ENCODE measurements at places on chromosomes 7 and 10.

- DNase-seq, result no peak
Measured at GRCh38 chr10:100004805-100005510, 4.8 kb downstream of the DNMBP start.

- DNase-seq, result no peak
Measured at GRCh38 chr7:131152766-131153165, 174.9 kb upstream of the MKLN1 start.

DNA sequence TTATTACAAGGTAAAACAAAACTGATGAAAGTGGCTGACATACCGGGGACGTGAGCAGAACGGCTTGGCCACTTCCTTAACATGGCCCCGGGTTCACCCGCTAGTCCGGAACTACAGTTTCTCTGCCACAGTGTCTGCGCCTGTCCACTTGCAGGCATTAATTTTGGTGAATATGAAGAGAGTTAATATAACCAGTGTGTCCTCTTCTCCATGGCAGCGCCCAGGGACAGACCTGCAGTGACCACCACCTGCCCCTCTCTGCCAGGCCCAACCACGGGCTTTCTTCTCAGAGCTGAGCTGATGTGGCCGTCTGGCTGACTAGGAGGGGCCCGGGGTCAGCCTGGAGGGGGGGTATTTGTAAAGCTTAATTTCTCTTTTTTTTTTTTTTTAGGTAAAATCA is 1.1 kb upstream of the NDUFB2 start:
- no peak for DNase-seq

DNA sequence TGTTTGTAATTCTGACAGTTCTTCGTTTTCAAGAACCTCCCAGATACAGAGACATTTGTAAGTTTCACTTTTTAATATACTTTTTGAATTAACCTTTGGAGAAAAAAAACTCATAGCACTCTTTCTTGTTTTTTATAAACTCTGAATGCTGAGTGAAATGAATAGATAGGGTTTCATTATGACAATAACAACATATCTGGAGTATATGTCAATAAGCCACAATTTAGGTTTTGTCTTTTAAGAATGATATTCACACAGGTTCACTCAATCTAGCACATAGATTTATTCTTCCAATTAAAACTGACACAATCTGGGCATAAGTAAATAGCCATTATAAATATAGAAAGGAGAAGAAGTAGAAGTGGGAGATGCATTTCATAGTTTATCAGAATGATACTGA is 21.7 kb downstream of the ABCA13 start:
- no peak for DNase-seq

GRCh38 chr7:94252971-94253370 is 141.7 kb upstream of the COL1A2 start:
- DNase-seq, result no peak

- no peak for DNase-seq
Measured at GRCh38 chr7:8189625-8190024, 72.3 kb downstream of the ICA1 start.

- no peak for DNase-seq
Measured at GRCh38 chr7:28088901-28089714, 91.5 kb downstream of the JAZF1 start.

- DNase-seq, result no peak
Measured at GRCh38 chr10:15624401-15625196, 95.1 kb downstream of the ITGA8 start.

DNA sequence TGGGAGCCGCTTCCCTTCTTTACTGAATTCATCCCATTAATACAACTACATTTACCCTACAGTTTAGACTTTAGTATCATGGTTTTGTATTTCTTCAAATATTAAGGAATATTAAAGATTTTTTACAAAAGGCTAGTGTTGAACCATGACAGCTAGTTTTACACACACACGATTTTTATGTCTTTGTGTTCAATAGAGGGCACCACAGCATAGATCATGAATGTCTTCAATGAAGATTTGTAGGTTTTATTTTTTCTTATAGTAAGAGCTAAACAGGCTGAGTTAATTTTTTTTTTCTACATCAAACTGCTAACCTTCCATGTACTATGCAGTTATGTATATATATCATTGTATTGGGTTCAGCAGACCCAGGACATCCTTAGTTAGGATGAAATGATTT is 76.9 kb downstream of the SNX10 start:
- DNase-seq, result no peak

- DNase-seq, result no peak
Measured at GRCh38 chr7:117912421-117912820, 39.2 kb upstream of the CTTNBP2 start.

DNA sequence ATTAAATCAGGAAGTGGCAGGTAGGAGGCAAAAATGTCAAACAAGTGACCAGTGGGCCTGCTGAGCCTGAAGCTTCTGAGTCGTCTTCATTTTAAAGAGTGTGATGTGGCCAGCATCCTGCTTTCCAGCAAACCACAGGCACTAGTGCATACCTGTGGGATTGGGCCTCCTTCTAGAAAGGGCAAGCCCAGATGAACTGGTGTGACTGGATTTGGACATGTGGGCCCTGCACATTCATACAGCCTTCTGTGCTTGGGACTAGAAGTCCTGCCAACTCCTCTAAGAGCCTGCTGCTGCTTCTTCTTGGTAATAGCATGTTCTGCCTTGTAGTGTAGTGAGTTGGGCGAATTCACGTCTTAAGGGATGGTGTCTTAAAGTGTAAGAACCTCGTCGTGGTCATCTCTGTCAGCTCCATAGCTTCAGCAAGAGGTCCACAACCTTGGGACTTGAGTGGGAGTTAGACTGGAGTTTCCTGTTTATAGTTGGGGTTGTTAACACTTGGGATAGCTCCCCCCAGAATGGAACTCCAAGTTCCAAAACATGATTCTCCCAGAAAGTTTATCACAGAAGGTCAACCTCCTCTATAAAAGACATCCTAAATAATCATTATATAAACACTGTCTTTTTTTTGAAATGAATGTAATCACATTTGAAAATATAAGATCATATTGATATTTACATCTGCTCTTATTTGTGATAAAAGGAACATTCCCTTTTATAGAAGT is 11.2 kb downstream of the BMPER start:
- no peak for DNase-seq

DNA sequence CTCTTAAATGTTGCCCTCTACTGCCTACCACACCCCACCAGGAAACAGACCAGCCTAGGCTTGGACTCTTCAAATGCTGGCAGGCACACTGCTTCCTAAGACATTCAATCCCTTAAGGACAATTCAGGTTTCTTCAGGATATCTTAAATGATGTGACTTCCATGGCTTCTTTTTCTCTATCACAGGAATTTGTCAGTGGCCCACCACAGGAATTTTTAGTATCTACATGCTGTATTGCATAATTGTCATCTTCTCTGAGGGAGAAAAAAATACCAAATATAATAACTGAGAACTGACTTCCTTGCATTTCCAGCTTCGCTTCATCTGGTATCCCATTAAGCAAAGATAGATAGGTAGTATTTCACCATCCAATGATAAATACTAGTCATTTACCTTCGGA is 129.3 kb downstream of the WNT2 start:
- peak; percentile 45 for DNase-seq

- DNase-seq, result no peak
Measured at GRCh38 chr7:20438694-20439376, 108.1 kb downstream of the ITGB8 start.

GRCh38 chr7:82805527-82805960 is 357.1 kb downstream of the PCLO start:
- DNase-seq, result no peak

DNA sequence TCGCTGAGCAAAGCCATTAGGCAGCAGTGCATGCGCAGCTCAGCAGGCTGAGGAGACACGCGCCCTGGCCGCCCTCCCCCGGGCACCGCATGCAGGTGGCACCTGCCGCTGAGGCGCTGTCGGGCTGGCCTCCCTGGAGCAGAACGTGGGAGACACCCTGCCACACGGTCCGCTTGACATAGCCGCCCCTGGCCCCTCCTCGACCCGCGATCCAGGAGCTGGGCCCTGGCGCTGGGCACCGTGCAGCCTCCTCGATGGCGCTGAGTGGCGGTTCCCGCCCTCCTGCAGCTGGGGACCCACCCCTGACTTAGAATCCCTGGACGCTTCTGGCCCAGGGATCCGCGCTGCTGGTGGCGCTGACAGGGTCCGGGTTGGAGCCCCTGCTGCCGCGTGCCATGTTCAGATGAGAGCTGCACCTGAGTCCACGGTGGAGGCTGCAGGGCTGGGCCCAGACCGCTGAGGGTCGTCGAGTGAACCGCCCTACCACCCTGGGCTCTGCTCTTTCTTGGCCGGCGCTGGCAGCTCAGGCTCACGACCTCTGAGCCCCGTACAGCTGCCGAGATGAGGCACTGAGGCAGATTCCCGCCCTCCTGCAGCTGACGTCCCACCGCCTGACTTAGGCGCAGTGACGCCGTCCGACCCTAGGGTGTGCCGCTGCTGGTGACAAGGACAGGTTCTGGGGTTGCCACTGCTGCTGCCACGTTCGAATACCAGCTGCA is 116.8 kb downstream of the OR13A1 start:
- no peak for DNase-seq

DNA sequence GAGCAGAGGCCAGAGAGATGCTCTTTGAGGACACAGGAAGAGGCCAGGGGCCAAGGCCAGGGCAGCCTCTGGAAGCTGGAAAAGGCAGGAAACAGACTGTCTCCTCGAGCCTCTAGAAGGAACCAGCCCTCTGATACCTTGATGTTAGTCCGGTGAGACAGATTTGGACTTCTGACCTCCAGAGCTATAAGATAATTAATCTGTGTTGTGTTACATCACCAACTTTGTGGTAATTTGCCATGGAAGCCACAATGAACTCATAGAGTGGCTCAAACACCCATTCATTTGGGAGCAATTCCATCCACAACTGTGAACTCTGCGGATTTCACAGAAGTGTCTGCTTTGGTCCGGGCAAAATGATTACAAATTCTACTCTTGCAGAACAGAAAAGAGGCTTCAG is 48.7 kb downstream of the OAT start:
- DNase-seq, result no peak

DNA sequence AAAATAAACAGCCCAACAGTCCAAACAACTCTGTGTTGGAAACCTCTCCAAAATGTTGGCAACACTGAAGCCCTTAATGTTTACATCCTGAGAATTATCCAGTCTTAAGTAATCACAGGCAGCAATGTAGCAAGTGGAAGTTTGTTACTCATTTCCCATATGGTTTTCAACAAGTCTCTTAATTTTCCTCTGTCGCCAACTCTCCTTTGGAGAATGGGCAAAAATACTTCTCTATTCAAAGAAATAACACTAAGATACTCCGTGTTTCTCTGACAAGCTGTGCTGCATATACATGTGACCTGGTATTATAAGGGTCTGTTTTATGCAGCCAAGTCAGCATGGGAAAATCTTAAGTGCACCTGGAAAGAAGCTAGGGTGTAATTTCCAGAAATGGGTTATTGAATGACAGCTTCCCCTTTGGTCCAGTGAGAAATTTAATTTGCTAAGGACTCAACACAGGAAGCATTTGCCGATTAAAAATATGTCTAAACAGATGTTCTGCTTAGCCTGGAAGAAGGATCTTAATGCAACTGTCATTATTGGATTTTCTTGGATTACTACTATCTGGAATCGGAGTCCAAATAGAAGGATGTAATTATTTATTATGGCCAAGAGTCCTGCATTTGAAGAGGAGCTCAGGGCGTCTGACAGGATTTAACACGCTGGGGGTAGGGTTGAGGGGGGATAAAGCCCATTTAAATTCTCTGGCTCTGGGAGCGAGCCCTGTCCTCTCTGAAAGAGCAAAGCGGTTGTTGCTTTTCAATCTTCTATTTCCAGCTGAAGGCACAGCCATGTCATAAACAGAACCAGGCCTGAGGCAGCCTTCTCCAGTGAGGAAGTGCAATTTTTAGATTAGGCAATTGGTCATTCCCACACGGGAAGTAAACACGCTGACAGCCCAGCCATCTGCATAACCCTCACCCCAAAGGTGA is 73.1 kb downstream of the TLL2 start:
- no peak for DNase-seq

GRCh38 chr10:84335516-84335915 is 7.1 kb downstream of the CCSER2 start:
- no peak for DNase-seq

- no peak for DNase-seq
Measured at GRCh38 chr7:131737746-131738465, 181.5 kb upstream of the PODXL start.

- DNase-seq, result no peak
Measured at GRCh38 chr10:104342941-104343411, 4.7 kb upstream of the ITPRIP start.

DNA sequence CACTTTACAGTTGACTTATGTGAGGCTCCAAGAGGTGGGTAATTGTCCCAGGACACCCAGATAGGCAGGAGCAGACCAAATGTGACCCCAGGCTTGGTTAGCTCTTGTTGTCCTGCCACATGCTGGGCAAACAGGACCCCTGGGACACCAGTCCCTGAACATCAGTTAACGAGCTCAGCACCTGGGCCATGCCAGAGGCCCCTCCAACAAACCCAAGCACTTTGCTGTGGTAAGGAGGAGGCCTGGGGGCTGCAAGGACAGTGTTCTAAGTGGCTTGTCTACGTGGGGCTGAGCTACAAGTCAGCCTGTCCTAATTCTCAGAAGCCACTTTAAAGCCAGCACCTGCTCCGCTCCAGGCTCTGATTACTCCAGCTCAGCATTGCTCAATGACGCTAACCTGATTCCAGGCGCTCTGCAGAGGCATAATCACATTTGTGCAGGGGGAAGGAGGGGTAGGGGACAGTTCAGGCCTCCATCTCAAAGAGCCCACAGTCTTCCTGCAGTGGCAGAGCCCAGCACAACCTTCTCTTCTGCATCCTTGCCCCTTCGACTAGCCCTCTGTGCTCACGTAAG is 57.2 kb downstream of the DDC start:
- no peak for DNase-seq

DNA sequence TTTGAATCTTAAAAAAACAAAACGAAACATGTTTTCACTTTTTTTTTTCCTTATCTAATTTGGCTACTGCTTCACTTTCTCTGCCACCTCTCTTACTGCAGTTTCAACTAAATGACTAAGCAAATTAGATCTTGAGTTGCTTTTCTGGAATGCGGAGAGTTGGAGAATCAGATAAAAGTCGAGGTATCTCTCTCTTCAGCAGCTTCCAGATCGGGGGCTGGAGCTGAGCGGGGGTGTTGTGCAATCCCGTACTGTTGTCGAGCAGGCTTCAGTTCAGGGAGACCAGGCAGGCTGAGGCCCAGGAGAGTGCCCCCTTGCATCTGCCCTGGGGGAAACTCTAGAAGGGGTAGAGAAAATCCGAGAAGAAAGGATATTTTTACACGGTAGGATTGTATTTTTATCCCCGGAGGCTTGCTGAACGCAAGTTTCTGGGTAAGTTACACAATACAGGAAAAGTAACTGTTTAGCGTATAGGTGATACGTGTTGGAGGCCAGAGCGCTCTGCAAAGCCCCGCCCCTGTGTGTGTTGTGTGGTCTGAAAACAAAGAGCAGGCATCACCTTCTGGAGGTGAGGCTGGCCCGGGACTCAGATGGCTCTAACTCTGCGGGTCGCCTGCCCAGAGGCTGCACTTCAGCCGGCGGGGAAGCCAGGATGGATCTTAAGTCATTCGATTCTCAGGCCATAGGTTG is 116.6 kb downstream of the KLF6 start:
- DNase-seq, result peak; percentile 11

GRCh38 chr7:130114776-130115175 is 44.4 kb downstream of the KLHDC10 start:
- DNase-seq, result no peak

GRCh38 chr10:128125416-128125943 is 743 bp downstream of the MKI67 start:
- DNase-seq, result peak; percentile 37

Measured in hematopoietic multipotent progenitor cell treated with erythropoietin and hydrocortisone succinate and interleukin-3 and kit ligand, for 15 days (in vitro differentiated cells).